NCI-H187 (cell line): ENCODE measurements at places on chromosomes 7 and 10.

DNA sequence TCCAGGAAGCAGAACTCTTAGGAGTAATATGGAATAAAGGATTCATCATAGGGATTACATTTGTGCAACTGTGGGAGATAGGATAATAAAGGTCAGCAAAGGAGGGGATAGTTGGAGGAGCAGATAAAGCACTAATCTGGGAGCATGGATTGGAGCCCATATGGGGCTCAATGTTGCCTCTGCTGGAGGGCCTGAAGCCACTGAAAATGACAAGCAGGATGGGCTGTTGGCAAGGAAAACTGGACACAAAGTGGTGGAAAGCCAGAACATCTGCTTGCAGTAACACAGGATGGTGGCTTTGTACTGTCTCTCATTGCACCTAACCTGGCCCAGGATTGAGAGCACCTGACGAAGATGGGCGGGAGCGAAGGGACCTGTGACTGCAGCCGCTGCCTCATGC lies 15.0 kb upstream of the COMMD3 start:
- DNase-seq, result no peak

DNA sequence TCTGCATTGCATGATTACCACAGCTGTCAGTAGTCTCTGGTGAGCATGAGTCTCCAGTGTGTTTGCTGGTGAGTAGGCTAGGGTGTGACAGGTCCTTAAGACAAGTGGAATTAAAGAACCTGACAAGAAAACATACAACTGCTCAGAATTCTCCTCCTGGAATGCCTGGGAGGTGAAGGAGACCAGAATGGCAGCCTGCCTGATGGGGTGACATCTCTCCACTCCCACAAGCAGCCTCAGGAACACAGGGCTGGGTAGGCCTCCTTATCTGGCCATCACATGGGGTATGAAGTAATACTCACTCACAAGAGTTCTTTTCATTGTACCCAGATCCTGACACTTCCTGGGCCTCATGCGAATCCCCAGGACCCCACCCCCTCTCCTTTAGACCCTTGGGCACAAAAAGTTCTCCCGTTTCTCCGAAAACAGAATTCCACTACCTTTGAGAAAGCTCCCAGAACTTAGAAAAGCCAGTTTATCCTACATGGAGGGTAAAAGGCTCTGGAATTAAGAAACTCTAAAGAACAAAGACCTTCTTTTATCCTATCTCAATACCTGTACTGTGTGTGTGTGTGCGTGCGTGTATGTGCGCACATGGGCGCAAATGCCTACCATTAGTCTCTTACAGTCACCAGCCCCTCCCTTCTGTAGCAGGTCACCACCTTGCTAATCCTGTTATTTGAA lies 33.4 kb upstream of the C1GALT1 start:
- DNase-seq, result no peak

DNA sequence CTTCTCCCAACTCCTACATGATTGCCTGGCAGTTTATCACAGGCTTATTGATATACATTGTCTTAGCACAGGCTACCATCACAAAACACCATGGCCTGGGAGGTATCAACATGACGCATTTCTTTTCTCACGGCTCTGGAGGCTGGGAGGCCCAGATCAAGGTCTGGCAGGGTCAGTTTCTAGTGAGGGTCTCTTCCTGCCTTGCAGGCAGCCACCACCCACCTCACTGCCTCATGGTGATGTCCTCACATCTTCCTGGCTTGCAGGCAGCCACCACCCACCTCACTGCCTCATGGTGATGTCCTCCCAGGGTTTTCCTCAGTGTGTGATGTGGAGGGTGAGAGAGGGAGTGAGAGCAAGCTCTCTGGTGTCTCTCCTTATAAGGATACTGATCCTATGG lies 599.3 kb upstream of the MKI67 start:
- no peak for DNase-seq

- no peak for DNase-seq
These were observed 74.9 kb downstream of the LARP4B start for GRCh38 chr10:856416-857157.

DNA sequence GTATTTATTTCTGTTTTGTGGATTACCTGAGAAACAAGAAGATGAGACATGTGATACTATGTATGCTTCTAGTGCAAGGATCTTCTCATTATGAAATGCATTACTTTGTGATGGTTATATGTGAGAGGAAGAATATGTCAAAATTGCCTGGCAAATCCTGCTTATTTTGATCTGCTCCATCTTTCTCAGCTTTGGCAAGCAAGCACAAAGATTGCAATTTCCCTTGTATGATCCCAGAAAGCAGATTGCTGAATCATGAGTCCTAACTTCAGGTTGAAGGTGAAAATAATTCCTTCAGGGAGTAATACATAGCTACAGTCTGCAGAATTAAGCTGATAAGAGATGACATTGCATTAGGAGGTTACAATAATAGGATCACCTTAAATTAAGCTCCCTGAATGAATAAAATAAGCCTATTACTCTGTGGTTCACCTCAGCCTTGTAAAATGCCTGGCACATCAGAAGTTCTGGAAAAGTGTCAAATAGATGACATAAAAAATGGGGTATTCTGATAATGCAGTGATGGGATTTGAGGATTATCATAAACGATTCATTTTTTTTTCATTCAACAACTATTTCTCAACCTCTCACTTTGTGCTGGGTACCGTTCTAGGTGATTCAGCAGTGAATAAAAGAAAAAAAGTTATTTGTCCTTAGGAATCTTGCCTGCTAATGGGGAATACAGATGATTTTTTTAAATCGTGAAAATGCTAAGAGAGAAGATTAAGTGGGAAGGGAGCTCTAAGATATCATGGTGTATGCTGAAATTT lies 120.7 kb downstream of the CHN2 start:
- no peak for DNase-seq

- no peak for DNase-seq
These were observed 44.3 kb downstream of the PLCE1 start for GRCh38 chr10:94038024-94038423.
